Activated effector memory CD4-positive, alpha-beta T cell treated with anti-CD3 and anti-CD28 coated beads, Interleukin-2, amount 50 U/mL, for 16 hours (primary cell): ENCODE measurements at places on chromosomes 5 and 9.

- DNase-seq, result no peak
Observed at GRCh38 chr5:143170104-143170503, 233.4 kb downstream of the NR3C1 start.

DNA sequence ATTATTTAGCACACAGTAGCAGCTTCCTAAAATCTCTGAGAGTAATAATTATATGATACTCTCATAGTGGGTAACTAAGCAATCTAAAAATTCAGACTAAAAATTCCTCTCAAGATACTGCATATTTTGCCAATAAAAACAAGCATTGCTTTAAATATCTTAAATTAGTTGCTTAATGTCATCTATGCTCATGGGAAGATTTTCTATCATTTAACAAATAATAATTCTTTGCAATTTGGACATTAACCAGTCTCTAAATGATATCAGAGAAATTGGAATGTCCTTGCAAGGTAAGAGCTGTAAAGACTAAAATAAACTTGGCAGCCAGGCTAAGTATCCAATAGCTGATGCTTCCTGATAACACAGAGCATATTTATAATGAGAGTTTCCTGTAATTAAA, 221.8 kb downstream of the SNCAIP start:
- DNase-seq, result no peak

- DNase-seq, result no peak
Observed at GRCh38 chr5:135434591-135435466, 12.3 kb downstream of the DCANP1 start.

GRCh38 chr9:126514037-126514821, 99.5 kb upstream of the LMX1B start:
- peak; percentile 87 for DNase-seq

DNA sequence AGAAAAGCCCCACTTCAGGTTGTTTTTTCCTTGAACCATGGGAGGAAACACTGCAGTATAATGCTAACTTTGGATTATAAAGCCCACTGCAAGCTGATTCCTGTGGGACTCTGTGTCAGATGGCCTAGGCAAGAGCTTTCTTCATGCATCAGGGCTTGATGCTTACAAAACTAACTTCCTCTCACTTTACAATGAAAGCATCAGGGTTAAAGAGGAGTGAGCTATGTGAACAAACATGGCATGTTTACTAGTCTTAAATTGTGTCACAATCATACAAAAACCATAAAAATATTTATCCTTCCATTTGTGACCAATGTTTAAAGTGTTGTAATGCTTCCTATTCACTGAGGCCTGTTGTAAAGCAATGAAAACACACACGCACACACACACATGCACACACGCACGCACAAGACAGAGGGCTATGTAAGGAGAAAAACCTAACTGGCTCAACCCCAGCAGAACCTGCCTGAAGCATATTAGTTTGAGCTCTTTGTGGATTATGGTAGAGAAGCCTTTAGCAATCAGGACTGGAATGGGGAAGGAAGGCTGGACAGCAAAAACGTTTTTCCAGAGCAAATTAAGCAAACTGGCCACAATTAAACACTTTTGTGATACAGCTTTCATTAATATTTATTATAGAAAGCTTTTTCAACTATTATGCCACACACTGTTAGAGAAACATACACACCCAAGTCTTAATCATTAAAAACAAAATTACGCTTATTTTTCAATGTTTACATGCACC, 122.2 kb downstream of the AUH start:
- no peak for DNase-seq

- DNase-seq, result no peak
Observed at GRCh38 chr5:168447808-168448207, 38.5 kb upstream of the RARS1 start.

DNA sequence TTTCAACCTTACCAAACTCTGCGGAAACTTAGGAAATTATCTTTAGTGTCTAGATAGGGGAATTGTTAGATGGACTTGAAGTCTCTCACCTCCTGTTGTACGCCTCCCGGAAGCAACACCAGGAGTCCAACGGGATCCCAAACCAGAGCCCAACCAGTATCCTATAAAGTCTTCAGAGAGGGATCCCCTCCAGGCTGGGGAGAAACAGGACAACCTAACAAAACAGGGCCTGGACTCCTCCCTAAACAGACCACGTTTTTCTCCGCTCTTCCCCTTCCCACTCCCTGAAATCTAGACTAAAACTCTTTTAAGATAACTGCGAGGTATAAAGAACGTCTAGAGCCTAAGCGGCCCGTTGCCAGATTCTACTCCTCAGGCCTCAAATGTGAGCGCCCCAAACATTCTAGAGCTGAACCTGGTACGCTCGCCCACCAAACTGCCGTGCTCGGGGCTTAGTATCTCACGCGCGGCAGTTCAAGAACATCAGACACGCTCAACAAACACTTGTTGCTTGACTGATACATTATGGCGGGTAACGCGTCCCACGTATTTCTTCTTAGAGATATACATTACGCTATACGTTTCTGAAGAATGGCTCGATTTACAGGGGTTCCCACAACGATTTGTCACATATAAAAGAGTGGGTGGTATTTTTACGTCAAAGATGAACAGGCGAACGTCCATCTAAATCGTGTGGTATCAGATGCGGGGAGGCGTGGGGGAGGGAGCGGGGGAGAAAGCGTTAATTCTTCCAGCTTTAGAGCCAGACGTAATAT, 663 bp upstream of the SMIM27 start:
- peak; percentile 80 for DNase-seq

- no peak for DNase-seq
Observed at GRCh38 chr5:148794275-148794674, 32.1 kb upstream of the ADRB2 start.

GRCh38 chr5:56699538-56699937, 115.8 kb upstream of the MAP3K1 start:
- DNase-seq, result no peak

- DNase-seq, result peak; percentile 89
Observed at GRCh38 chr9:114653556-114654159, 3.9 kb downstream of the TEX53 start.

DNA sequence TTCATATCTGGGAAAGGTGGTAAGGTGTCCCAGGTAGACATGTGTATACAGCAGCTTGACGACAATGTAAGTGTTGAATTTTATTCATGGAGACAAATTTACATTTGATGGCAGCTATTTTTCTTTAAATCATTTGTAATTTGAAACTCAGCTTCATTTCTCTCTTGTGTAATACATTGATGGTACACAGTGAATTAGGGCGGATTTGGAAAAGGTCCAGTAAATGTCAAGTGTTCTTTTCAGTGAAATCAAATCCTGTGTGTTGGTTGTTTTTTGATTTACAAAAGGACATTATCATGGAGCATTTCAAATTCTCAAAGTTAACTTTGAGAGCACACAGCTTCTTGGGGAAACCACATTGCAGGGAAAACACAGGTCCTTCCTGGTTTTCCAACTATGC, 30.0 kb upstream of the PCSK1 start:
- no peak for DNase-seq

DNA sequence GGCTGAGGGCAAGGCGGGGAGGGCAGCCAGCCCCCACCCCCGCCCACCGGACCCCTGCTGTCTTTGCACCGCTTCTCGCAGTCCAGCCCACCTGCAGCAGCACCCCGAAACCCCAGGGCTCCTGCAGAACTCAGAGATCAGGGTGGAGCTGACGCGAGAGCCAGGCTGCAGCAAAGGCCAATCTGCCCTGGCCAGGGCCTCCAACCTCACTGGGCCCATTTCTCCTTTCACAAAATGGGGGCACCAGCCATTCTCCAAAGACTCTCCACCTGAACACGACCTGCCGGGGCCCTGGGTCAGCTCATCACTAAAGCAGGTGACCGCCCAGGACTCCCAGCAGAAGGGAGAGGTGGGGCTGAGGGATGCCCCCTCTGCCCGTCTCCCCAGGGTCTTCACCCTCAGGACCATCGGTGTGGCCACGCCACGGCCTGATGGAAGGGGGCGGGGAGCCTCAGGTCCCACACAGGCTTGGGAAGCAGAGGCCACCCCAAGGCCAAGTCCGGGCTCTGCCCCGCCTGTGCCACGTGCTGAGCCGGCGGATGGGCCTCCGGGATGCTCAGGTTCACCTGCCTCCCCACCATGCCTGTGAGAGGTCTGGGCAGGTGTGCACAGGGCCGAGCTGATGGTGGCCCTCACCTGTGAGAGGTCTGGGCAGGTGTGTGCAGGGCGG, 13.1 kb downstream of the NACC2 start:
- DNase-seq, result no peak

- DNase-seq, result no peak
Observed at GRCh38 chr5:11851416-11851815, 52.8 kb downstream of the CTNND2 start.
